ENCODE measurements at places on chromosomes 5 and 9.

GRCh38 chr5:140224658-140225057 is 49.7 kb downstream of the CYSTM1 start:
- DNase-seq = no peak

- DNase-seq = no peak
These were observed 163.6 kb downstream of the DOCK8 start for GRCh38 chr9:378263-378662.

DNA sequence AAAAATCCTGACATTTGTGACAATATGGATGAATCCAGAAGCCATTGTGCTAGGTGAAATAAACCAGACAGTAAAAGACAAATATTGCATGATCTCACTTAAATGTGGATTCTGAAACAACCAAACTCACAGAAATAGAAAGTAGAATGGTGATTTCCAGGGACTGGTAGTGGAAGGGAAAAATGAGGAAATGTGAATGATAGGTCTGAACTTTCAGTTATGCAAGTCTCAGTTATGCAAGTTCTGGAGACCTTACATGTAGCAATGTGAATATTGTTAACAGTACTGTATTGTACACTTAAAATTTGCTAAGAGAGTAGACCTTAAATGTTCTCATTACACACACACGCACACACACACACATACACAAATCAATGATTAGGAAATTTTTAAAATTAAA is 84.9 kb downstream of the SLCO4C1 start:
- DNase-seq = no peak

- peak; percentile 61 for DNase-seq
These were observed 2.9 kb downstream of the NTNG2 start for GRCh38 chr9:132164604-132165362.

DNA sequence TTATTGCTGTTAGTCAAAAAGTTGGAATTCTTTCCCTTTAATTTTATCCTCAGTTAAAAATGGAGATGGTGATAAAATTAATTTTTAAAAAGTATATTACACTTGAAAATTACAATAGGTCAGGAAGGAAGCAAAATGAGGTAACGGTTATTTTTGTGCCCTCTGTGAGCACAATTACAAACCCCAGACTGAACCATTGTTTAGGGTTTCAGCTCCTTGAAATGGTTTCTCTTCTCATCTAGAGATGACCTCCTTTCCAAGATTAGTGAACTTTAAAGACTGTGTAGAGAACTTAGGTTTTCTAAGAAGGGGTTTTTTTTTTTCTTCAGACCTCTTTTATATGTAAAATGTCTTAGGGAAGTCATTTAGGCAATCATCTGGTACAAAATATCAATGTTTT is 126.2 kb upstream of the CHD1 start:
- no peak for DNase-seq

DNA sequence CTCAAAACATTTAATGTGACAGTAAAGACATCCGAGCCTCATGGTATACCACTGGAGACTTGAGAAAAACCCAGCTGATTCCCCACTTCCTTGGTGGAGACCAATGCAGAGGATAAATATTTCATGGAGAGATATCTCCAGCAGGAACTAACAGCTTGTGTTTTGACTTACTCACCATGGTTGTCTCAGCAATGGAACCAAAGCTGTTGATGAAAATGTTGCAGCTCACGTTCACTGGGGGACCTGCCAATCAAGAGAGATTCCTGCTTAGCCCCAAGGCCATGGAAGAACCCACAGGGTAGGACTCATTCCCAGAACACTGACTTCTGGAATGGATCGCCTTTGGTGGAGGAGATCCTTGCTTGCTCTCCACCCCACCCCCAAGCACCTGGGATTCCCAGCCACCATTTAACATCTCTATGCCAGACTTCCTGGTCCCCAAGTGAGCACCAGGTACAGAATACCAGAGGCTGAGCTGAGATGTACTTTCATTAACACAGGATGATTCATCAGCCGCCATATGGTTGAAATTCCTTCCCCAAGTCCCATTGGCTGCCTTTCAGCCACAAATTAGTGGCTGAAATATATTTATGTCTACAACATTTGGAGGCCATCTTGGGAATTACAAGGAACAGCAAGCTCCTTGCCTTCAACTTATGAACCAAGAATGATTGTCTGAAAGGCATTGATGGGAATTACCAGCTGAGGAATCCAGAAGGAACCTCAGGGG is 37.9 kb downstream of the GLRA1 start:
- DNase-seq = no peak

GRCh38 chr9:91492237-91492636 is 68.6 kb upstream of the NFIL3 start:
- DNase-seq = no peak

DNA sequence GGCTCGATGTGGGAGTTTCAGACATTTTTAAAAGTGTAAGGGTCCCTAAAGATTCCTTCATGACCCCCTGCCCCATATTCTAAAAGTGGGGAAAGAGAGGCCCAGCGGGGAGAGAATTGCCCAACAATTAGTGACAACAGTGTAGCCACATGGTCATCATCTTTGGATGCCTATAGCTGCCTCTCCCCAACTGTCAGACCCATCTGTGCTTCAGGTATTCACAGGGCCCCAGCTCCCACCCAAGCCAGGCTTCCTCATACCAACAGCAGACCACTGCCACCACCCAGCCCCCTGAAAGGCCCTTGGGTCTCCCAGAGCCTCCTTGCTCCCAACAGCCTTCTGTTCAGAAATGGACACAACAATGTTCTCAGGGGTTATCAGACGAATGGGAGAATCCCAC is 4.1 kb downstream of the BICD2 start:
- no peak for DNase-seq

All from right lung (tissue), 10 donors.